ENCODE measurements at places on chromosomes 5 and 9.

DNA sequence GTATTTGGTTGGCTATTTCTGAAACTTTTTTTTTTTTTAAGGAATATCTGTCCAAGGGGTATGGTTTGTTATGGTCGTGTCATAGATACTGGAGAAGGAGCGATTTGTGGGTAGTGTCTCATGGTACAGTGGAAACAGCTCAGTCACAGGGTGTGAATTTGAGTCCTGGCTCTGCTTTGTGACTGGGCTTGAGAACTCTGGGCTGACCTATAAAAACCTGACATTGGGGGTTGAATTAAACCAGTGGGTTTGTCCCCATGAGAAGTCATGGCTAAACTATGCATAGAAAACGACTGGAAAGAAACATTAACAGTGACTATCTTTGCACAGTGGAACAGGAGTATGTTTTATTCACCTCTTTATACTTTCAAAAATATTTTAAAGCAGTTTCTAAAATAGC, 54.7 kb downstream of the MACROH2A1 start:
- H3K27ac ChIP-seq, result no peak overlapping the region
- H3K27me3 ChIP-seq, result no peaks in the 10 kb centered on the region
- H3K4me3 ChIP-seq, result no peak overlapping the region
- H3K36me3 ChIP-seq, result peaks cover 57% of the 10 kb centered on the region
- H3K4me1 ChIP-seq, result no peaks in the 10 kb centered on the region

GRCh38 chr5:151779531-151780125, 7.9 kb downstream of the G3BP1 start:
- H3K27ac ChIP-seq, result no peak overlapping the region
- H3K4me1 ChIP-seq, result peaks cover 44% of the 10 kb centered on the region
- peaks cover 6% of the 10 kb centered on the region for H3K36me3 ChIP-seq

DNA sequence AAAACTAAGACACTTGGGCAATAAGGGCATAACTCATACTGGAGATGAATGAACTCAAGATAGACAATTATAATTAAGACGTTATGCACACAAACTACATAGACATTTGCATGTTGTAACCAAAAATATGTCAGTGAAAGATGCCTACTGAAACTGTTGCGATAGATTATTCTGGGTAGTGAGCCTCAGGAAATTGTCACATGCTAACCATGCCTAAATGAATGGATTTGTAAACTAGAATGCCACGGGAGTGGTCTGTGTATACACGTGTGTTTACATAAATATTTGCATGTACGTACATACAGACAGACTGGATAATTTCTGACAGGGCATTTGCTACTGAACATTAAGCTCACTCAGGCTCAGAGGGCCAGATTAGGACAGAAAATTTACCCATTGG, 1.2 kb downstream of the NIPSNAP3B start:
- H3K27ac ChIP-seq, result no peak overlapping the region
- H3K4me3 ChIP-seq, result peak overlapping the region; percentile 56
- DNase-seq, result no peak
- H3K27me3 ChIP-seq, result no peaks in the 10 kb centered on the region
- peaks cover 3% of the 10 kb centered on the region for H3K4me1 ChIP-seq

GRCh38 chr5:93583768-93584595, 960 bp downstream of the NR2F1 start:
- H3K4me3 ChIP-seq, result peak overlapping the region; percentile 48
- peaks cover 13% of the 10 kb centered on the region for H3K4me1 ChIP-seq
- peaks cover 97% of the 10 kb centered on the region for H3K27me3 ChIP-seq
- no peak overlapping the region for H3K27ac ChIP-seq
- peak; percentile 69 for DNase-seq
- no peaks in the 10 kb centered on the region for H3K36me3 ChIP-seq

DNA sequence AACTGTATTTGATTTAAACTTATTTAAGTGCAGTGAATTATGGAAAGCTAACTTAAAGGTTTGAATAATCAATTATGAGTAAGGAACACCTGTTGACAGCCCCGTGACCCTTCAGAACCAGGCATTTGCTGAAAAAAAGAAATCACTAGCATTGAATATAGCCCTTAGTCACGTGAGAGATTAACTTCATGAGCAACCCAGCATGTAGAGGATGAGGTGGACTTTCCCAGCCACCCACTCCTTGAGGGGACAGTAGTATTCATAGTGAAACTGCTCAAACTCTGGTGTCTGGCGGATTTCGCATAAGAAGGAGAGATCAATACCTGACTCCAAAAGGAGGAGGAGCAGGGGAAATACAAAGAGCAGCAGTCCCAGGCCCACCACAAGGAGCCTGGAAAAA, 184.8 kb upstream of the RASEF start:
- DNase-seq, result no peak
- no peaks in the 10 kb centered on the region for H3K36me3 ChIP-seq
- no peaks in the 10 kb centered on the region for H3K27me3 ChIP-seq
- no peak overlapping the region for H3K4me3 ChIP-seq
- peaks cover 24% of the 10 kb centered on the region for H3K4me1 ChIP-seq
- H3K27ac ChIP-seq, result peak overlapping the region; percentile 91
